ENCODE measurements at places on chromosomes 4 and X.
A peak's percentile ranks its signal among the peaks of the same experiment; 100 is the strongest.

DNA sequence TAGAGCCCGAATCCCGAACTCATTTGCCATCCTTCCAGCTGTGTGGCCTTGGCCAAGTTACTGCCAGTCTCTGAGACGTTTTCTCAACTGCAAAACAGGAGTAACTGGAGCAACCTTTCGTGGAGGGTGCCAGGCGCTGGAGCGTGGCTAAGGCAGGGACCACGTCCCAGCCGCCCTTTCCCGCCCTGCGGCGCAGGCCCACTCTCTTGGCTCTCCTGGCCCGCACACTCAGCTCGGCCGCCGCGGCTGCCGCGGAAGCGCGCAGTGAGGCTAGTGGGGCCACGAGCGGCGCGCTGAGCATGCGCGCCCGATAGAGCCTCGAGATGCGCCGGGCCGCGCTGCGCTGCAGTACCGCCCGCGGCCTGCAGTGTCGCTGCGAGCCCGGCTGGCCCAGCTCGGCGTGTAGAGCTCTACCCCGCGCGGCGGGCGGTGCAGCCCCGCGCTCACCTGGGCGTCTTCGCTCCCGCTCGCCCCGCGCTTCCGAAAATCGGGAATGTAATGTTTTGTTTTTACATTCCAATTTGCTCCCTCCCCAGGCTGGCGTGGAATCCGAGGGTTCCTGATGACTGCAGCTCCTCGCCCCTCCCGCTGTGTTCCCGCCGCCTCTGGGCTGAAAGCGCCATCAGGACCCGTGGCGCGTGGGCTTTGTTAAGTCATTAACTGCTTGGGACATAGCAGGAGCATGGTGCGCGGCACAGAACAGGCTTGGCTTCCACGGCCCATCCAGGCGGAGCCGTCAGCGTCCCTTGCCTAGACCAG is 4.0 kb upstream of the ZNF518B start:
- DNase-seq: peak; percentile 64

GRCh38 chr4:85092536-85092935 is 126.0 kb upstream of the WDFY3 start:
- no peak for DNase-seq

- no peak for DNase-seq
These were observed 41.6 kb downstream of the CPEB2 start for GRCh38 chr4:15043922-15044321.

GRCh38 chr4:169407217-169407845 is 136.6 kb upstream of the SH3RF1 start:
- no peak for DNase-seq

GRCh38 chrX:140273921-140274320 is 230.9 kb downstream of the SOX3 start:
- no peak for DNase-seq

- DNase-seq: no peak
These were observed 13.5 kb downstream of the EMCN start for GRCh38 chr4:100504086-100504874.

DNA sequence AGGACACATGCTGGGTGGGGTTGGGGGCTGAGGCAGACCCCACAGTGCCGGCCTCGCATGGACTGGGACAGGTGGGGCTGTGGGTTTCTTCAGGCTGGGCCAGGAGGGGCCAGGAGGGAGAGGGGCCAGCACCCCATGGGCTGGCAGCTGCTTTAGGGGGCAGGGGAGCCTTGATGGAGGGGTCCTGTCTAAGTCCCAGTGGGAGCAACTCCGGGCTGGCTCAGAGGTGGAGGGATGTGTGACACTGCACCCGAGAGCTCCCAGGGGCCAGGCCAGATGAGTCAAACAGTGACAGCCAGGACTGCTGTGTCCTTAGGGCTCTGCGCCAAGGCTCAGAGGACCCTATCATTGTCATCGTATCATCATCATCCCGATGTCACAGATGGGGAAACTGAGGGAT is 4.4 kb upstream of the ABLIM2 start:
- DNase-seq: no peak

DNA sequence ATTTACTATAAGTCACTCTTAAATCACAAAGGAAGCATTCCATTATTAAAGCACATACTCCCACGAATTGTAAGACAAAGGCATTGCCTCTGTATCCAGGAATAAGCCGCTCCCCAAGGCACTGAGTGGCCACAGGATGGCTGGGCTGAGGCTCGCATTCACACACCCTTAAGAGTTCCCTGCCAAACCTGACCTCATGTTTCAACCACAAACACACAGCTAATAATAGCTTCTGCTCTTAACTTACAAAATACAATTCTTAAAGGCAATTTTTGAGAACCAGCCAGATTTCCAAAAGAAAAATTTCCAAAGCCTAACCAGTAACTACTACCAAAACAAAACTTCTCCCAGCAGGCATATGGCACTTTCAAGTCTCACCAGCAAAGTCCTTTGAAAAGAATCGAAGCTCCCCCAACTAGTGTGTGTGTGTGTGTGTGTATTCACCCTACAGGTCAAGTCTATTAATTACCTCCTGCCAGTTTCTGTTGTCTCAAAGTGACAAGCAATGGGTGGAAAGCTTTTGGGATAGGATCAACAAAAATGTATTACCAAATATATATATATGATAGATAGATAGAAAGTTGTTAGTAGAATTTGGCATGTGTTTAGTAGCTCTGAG is 36.0 kb downstream of the ARHGAP6 start:
- no peak for DNase-seq

DNA sequence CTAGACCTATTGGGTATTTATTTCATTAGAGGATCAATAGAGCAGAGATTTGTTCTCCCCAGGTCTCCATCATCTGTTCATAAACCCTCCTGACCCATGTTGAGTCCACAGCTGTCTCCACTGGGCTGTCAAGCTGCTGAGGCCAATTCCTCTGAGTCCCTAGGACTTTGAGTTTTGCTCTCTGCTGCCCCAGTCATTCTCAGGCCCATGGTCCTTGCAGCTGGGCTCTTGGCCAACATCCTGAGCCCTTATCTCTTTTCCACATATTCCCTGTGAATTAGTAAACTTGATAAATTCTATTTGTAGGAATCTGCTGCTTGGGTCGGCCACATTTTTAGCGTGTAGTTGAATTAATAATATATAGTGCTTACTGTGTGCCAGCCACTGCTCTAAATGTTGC is 41.9 kb downstream of the FHL1 start:
- no peak for DNase-seq

- DNase-seq: no peak
These were observed 64.1 kb upstream of the GUCY1A1 start for GRCh38 chr4:155602351-155603140.

DNA sequence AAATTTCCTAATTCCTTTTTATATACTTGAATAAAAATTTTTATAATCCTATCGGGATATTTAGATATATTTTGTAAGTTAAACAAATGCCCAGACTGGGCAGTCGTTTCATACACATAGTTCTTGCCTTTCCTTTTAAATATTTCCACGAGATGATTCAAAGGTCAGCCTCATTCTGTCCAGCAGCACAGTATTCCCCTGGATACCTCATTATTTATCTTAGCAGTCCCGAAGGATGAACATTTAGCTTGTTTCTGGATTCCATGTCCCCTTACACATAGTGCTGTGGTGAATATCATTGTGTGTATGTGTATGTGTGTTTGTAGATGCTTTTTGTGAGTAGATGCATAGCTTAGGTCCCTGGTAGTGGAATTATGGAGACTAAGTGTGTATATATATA is 38.3 kb downstream of the RAPGEF2 start:
- DNase-seq: no peak

DNA sequence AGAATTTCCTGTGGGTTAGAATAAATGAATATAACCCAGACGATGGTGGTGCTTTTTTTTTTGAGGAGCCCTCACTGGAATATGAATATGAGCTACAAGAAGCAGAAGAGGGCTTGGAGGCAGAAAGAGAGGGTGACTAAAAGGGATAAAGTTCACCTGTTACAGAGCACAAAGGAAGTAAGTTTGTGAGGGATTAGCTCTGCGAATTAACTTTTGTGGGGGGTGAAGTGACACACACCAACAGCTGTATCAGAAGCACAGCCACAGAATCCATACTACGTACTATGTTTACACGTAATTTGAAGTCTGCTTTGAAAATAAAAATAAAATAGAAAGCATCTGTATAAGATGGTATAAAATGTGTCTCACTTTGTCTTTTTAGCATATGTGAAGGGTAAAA is 963.6 kb upstream of the DIAPH2 start:
- DNase-seq: no peak

- DNase-seq: no peak
These were observed 170.4 kb upstream of the LDB2 start for GRCh38 chr4:17068891-17069290.

DNA sequence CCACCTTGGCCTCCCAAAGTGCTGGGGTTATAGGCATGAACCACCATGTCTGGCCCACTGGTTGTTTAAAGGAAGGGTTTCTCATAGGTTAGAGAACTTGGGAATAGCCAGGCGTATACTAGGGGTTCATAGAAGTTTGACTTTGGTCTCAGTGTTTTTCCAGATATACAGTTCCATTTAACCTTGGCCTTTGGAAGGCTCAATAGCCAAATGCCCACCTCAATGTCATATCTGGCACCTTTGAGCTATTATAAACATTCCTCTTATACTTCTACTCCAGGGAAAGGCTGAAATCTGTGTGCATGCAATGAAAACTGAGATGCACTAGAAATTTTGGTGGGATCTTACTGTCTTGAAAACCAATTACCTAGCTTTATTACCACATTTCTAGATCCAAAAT is 47.5 kb upstream of the PROM1 start:
- DNase-seq: no peak

GRCh38 chr4:115433491-115433890 is 320.1 kb upstream of the NDST4 start:
- no peak for DNase-seq

DNA sequence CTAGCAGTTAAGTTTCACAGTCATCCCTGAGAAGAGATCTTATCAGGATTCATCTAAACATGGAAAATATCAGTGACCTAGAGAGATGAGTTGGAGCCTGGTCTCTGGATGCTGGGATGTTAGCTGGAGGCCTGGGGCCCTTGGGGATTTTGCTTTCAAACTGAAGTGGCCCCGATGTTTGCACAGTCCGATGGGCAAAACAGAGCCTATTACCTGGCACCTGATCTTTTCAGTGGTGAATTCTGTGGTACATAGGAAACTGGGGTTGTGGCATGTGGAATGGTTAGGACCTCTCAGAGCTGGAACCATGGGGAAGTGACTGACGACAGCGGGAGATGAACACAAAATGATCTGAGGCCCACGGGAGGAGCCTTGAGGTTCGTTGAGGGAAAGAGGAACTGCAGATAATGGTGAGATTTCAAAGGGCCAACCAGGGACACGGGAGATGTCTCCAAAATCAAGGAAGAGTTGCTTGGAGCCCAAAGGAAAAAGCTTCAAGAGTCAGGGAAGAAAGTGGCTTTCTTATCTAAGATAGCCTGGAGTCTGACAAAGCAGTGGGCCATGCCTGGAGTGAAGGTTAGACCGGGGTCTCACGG is 17.8 kb upstream of the TENM3 start:
- no peak for DNase-seq

- DNase-seq: no peak
These were observed 60.4 kb upstream of the CRMP1 start for GRCh38 chr4:5952975-5953951.
